ENCODE measurements at places on chromosomes 1 and 21. TPM values are rescaled to one million over a fixed set of nuclear protein-coding genes. Genes with fewer than 3 reads are reported as not detected.

ABCA4 gene
- total RNA-seq, result 2.0 TPM

OR2L8 gene
- not detected for total RNA-seq

GRCh38 chr1:151809985-151810556 lies 4.9 kb upstream of the LINGO4 start:
- no peak for DNase-seq
- no peaks in the 10 kb centered on the region for H3K36me3 ChIP-seq
- H3K27me3 ChIP-seq, result no peaks in the 10 kb centered on the region
- no peak overlapping the region for H3K27ac ChIP-seq
- H3K4me3 ChIP-seq, result no peak overlapping the region

DNA sequence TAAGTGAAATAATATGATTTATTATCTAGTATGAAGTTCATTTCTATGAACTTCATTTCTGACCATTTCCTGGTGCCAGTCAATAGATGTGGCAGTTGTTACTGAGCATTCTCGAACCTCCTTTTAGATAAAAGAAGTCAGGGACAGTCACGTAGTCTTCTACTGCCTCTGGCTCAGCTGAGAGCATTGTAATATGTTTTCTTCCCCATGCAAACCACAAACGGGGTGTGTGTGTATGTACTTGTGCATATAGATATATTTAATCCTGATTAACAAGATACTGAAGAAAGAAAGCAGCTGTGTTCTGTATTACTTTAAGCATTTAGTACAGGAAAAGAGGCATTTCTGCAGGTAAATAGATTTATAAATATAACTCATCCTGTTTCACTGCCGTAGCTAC lies 21.6 kb downstream of the ZNF684 start:
- H3K4me1 ChIP-seq, result no peaks in the 10 kb centered on the region
- no peak overlapping the region for H3K27ac ChIP-seq
- H3K4me3 ChIP-seq, result no peak overlapping the region
- H3K27me3 ChIP-seq, result no peaks in the 10 kb centered on the region
- no peaks in the 10 kb centered on the region for H3K36me3 ChIP-seq

DNA sequence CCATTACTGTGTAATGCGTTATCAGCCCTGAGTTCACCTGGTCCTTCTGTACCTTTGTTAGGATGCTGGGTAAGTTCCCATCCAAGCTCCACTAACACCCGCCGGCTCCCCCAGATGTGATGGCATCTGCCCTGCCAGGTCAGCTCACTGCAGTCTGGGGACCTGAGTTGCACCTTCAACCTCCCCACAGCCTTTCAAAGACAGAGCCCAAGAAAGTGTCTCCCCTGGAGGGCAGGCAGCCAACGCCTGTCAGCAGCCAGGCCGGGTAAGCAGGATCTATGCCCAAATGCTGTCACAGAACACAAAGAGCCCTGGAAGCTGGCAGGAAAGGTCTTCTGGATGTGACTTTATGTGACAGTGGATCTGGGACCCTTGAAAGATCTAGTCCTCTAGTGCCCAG lies 13.7 kb downstream of the MRAP start:
- H3K27me3 ChIP-seq, result no peaks in the 10 kb centered on the region
- no peaks in the 10 kb centered on the region for H3K4me1 ChIP-seq
- peaks cover 39% of the 10 kb centered on the region for H3K36me3 ChIP-seq
- no peak for DNase-seq
- H3K27ac ChIP-seq, result no peak overlapping the region

GRCh38 chr1:39398278-39399021 lies 93.0 kb upstream of the BMP8A start:
- H3K4me3 ChIP-seq, result peak overlapping the region; percentile 39
- peak overlapping the region; percentile 83 for H3K27ac ChIP-seq
- H3K36me3 ChIP-seq, result no peaks in the 10 kb centered on the region
- peak; percentile 60 for DNase-seq
- H3K27me3 ChIP-seq, result no peaks in the 10 kb centered on the region
- peaks cover 49% of the 10 kb centered on the region for H3K4me1 ChIP-seq
